NCI-H524 (cell line): ENCODE measurements at places on chromosomes 13 and 19.

GRCh38 chr13:34207334-34207733, 389.4 kb downstream of the RFC3 start:
- no peak for DNase-seq

- no peak for DNase-seq
Measured at GRCh38 chr13:42722883-42723539, 58.4 kb upstream of the FAM216B start.

DNA sequence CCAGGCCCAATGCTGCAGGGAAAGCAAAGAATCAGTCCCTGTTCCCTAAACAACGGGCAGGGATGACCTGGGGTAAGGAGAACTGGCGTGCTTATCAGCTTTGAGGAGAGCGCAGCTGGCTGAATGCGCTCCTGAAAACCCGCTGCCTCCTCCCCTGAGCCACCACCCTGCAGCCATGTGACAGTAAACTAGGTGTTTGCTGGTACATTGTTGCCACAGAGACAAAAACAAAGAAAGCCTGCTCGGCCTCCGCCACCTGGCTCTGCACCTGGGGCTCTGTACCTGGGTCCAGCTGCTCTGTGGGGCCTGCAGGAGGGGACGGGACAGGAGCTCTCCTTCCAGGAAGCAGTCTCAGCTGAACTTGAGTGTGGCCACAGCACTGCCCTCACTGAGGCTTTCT, 21.8 kb downstream of the MCF2L start:
- DNase-seq: no peak

- no peak for DNase-seq
Measured at GRCh38 chr13:25847145-25847544, 204.7 kb downstream of the SHISA2 start.

- peak; percentile 60 for DNase-seq
Measured at GRCh38 chr19:48152551-48152950, 17.6 kb downstream of the LIG1 start.

DNA sequence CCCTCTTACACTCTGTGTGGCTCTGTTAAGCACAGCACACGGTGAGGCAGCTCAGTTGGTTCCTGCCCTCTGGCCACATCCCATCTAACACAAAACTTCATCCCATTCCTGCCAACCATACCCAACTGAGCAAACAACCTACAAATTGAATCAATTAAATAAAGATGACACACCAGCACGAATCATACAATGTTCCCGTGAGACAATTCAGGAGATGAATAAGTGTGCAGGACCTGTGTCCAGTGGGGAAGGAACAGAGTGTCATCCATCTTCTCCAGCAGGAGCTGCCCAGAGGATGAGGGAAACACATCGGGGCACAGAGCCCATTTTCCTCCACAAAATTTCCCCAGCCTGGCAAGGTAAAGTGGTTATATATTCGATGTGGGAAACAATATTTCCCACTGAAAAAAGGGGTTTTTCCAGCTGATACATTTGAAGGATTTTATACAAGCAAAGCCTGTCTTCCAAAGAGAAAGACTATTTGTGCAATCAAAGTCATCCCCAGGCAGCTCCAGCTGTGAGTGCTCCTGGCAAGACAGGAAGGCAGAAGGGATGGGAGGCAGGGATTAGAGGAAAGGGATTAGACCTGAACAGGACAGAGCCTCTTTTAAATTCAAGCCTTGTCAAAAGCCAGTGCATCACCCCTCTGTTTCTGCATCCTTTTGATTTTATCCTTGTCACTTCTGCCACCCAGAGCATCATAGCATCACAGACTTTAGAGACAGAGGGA, 240.2 kb downstream of the LHFPL6 start:
- DNase-seq: peak; percentile 31

GRCh38 chr13:22103046-22104027, 432.5 kb downstream of the FGF9 start:
- no peak for DNase-seq

- DNase-seq: peak; percentile 62
Measured at GRCh38 chr13:23980160-23980551, 82.9 kb upstream of the C1QTNF9B start.

DNA sequence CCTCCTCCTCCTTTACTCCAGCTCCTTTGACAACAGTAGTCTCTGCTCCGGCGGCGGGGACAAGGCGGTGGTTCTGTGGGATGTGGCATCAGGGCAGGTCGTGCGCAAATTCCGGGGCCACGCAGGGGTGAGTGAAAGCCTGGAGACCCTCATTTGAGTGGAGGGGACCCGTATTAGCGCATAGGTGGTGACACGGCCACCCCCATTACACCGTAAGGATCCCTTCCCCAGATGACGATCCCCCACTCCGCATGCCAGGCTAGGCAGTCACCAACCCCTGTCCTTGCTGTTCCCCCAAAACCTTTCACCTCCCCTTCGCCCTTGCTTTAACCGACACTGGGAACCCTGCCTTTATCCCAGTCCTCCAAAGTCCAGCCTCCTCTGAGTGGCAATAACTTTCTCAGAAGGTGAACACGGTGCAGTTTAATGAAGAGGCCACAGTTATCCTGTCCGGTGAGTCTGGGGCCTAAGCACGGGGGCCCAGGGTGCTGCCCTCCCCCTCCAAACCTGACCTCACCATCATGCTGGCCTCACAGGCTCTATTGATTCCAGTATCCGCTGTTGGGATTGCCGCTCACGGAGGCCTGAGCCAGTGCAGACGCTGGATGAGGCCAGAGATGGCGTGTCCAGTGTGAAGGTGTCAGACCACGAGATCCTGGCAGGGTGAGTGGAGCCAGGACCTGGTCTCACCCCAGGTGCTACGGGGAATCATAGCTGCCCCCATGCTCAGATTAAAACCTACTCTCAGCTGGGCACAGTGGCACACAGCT, 3.7 kb downstream of the WDR83 start:
- DNase-seq: no peak

- DNase-seq: peak; percentile 75
Measured at GRCh38 chr19:1266129-1266915, 2.8 kb upstream of the CIRBP start.

DNA sequence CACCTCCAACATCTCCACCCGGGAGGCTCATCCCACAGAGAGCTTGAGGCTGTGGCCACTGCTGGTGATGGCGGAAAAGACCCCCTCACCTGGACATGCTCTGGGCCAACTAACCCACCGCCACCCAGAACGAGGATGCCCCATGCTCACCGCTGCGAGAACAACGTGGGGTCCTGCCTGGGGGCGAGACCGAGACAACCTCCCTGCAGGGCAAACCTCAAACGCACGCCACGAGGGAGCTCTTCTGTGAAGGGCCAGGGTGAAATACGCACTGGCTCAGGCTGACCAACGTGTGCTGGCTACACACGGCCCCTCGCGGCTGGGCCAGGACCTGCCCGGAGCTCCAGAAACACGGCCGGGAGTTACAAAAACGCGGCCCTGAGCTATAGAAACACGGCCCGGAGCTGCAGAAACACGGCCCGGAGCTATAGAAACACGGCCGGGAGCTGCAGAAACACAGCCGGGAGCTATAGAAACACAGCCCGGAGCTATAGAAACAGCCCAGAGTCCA, 19.0 kb upstream of the PLPP2 start:
- no peak for DNase-seq

DNA sequence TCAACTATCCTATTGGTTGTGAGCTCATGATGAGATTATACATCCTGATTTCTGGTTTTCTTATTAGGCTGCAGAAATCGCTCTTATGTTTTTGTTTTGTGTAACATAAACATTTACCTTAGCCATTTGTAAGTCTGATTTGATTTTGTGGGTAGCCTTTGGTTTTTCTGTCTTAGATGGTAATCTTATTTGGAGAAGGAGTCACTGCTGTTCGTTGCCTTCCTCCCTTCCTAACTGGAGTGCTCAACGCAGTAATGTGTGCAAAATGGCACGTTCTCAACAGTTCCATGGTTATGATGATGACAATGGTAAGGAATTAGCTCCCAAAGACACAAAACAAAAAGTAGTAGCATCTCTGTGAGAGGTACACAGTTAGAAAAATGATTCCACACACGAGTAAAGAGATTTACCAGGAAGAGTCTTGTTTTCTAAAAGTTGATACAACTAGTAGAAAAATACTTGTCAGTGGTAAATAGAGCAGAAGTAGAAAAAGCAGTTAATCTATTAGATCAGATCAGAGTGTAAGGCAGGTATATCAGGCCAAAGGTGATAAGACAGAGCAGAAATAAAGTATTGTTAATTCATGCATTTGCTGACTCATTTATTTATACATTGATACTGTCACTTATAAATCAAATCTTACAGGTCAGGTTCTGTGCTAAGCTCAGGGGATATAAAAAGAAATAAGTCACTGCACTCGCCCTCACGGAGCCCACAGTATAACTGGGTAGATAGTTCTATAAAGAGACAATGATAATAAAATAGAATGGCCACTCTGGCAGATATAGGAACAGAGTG, 270.0 kb downstream of the NALCN start:
- no peak for DNase-seq

GRCh38 chr19:40090241-40091204, at the start of gene ZNF780A:
TSS of gene ZNF780A (minus strand) at chr19:40090943. CDS start at chr19:40084753, 6,190 bp downstream.
- peak; percentile 90 for DNase-seq

GRCh38 chr19:38670921-38671398, 23.5 kb downstream of the ACTN4 start:
- DNase-seq: no peak

GRCh38 chr19:13398780-13399726, 107.2 kb downstream of the CACNA1A start:
- no peak for DNase-seq

DNA sequence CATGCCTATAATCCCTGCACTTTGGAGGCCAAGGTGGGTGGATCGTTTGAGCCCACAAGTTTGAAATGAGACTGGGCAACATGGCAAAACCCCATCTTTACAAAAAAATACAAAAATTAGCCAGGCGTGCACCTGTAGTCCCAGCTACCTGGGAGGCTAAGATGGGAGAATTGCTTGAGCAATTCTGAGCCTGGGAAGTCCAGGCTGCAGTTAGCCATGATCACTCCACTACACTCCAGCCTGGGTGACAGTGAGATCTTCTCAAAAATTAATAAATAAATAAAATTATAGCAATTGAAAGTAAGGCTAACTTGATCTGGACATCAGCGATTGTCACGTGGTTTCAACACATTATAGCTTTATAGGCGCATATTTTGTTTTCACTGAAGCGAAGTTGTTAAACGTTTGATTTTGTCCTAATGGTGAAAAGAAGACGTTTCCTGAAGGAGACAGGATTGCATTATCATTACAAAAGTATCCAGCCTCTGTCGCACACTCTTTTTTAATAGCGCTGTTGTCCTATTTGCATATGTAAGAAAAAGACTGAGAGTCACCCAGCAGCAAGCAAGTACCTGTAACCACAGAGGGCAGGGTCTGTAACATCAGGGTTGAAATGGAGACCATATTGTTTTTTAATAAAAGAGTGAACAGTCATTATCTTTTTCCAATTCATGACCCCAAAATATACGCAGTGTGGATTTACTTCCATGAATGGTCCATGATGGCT, 335.7 kb downstream of the DCT start:
- no peak for DNase-seq

GRCh38 chr19:31264041-31264778, 85.0 kb downstream of the TSHZ3 start:
- no peak for DNase-seq

GRCh38 chr13:111230385-111230930, 90.0 kb upstream of the TEX29 start:
- no peak for DNase-seq

DNA sequence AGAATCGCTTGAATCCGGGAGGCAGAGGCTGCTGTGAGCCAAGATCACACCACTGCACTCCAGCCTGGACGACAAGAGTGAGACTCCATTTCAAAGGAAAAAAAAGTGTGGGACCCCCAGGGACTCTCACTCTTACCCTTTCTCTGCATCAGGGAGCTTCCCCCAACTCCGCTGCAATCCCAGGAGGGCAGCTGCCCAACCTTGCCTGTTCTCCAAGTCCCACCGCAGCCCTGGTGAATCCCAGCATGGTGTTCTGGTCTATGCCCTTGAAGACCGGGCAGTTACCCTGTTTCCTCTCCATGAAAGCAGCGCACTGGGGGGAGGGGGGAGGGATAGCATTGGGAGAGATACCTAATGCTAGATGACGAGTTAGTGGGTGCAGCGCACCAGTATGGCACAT, 35.7 kb upstream of the DPRX start:
- DNase-seq: no peak

DNA sequence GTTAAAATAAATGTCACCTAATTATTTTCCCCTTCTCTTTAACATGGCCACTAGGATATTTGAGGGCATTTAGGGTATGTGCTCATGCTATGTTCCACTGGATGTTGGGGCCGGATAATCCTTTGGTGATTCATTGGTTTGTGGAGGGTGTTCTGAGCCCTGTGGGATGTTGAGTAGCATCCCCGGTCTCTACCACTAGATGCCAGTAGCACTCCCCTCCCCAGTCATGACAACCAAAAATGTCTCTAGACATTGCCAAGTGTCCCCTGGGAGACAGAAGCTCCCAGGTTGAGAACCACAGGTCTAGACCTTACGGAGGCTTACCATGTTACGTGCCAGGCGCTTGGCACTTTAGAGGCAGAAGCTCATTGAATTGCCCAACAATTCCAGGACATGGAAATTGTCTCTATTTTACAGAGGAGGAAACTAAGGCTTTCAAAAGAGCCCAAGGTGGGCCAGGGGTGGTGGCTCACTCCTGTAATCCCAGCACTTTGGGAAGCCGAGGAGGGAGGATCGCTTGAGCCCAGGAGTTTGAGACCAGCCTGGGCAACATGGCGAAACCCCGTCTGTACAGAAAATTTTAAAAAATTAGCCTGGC, 14.1 kb downstream of the SHANK1 start:
- DNase-seq: peak; percentile 69

GRCh38 chr19:6260912-6261650, 18.7 kb downstream of the MLLT1 start:
- peak; percentile 35 for DNase-seq

GRCh38 chr13:38900188-38900587, 90.4 kb downstream of the STOML3 start:
- DNase-seq: peak; percentile 72

GRCh38 chr19:39792999-39793546, 14.4 kb downstream of the LEUTX start:
- peak; percentile 81 for DNase-seq

- DNase-seq: no peak
Measured at GRCh38 chr19:38683393-38684077, 36.1 kb downstream of the ACTN4 start.

DNA sequence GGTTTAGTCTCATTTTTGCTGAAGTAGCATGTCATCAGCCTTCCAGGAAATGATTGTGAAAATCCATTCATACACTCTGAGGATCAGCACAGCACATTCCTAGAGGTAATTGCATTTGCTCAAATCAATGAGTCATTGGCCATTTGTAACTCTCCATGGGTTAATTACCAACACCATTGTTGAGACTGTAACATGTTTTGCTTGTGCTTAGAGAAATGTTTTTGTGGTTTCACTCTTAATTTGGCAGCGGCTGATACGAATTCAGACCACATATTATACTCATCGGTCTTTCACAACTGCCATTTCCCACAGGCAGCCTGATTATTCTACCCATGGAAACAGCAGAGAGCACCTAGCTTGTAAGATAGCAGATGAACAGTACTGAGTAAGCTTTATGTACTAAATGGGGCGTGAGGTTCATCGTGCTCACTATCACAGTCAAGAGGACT, 110.3 kb downstream of the NHLRC3 start:
- DNase-seq: no peak

- peak; percentile 14 for DNase-seq
Measured at GRCh38 chr13:27820524-27821482, 28.5 kb downstream of the GSX1 start.

- no peak for DNase-seq
Measured at GRCh38 chr19:35225951-35226350, 2.6 kb downstream of the FAM187B start.

GRCh38 chr19:17496337-17496997, 15.0 kb upstream of the PGLS start:
- peak; percentile 79 for DNase-seq
